ENCODE measurements at places on chromosomes 1 and 21.

GRCh38 chr1:75502776-75503175 is 108.1 kb downstream of the SLC44A5 start:
- DNase-seq = no peak

GRCh38 chr1:19424651-19425570 is 60.4 kb downstream of the CAPZB start:
- no peak for DNase-seq

DNA sequence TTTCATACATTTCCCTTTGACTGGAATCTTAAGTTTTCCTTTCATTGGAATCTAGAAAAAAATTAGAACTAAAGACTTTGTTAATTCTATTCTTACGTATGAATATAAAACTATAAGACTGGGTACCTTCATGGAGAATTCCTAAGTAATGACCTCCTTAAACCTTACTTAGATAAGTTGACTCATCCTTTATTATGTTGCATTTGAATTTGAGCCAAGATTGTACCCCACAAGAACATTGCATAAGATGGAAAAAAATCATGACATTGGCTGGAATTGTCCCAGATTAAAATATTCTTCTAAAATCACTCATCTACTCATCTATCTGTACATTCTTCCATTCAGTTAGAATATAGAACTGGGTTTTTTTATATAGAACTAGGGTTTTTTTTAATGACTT is 137.4 kb downstream of the C1orf21 start:
- DNase-seq = peak; percentile 46

GRCh38 chr1:95229706-95230105 is 4.3 kb upstream of the RWDD3 start:
- DNase-seq = no peak

Data from fibroblast of skin of back (primary cell).